Fibroblast of the conjunctiva (primary cell): ENCODE measurements at places on chromosomes 3 and 15.

DNA sequence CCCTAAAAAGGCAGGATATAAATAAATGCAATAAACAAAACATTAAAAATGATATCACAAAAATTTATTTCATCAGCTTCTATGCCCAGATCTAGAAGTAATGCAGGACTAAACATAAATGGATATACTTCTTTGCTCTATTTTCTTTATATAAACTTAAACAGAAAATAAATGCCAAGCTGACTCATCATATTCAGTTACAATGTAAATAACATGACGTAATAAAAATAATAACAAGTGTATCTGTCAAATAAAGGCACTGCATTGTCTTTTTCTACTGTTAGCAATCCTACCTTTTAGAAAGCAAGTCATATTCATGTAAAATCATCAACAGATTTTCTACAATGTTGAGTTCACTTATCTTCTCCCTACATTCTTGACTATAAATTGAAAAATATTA lies 61.6 kb downstream of the NEK10 start:
- no peak for DNase-seq

DNA sequence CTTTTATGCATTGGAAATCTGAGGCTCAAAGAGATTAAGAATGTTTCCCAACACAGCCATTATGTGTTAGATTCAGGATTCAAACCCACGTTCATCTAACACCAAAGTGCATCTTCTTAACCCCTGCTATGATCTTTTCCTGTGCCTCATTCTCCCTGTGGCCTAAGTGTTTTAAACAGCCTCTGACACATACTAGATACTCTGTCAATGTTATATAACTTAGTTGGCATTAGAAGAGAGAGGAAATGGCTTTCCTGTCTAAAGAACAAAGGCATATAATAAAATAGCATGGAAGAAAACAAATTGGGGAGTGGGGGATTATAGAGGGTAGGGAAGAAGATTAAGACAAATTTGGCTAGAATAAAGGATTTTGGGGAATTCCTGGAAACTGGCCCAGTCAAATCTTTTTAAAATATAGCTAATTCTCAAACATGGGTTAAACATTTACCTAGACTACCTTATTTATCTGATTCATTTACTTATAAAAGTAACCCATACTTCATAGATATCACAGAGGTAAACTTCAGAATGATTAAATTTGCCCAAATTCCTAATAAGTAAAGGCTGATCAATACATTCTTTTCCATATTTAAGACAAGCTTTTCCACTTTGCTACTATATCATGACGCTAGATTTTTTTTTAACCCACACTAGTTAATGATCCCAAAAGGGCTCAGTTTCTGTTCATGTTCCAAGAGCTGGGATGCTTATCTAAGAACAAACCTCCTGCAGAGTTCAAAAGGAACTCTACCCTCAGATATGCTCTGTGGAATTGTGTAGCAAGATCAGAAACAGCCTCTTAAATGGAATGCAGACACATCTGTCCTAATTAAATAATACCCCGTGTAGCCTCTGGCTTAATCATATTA lies 122.9 kb upstream of the PTPRG start:
- no peak for DNase-seq

- no peak for DNase-seq
Observed at GRCh38 chr3:28799084-28799483, 450.5 kb upstream of the AZI2 start.

DNA sequence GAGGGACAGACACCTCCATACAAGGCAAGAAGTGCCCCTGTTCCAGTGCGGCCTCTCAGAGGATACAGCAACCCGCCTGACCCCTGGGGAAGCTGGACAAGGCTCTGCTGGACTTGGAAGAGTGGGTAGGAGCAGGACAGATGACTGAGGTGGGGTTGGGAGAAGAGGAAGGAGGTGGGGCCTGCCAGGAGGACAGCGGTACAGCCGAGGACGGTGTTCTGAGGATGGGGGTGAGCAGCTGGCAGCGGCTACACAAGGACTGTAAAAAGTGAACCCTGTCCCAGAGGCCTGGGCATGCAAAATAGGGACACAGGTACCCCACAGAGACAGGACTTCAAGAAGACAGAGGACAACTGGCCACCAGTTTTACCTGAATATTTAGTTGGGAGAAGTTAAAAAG lies 23.5 kb upstream of the ELP6 start:
- DNase-seq = no peak

GRCh38 chr3:179716226-179716625 lies 63.4 kb downstream of the USP13 start:
- no peak for DNase-seq

DNA sequence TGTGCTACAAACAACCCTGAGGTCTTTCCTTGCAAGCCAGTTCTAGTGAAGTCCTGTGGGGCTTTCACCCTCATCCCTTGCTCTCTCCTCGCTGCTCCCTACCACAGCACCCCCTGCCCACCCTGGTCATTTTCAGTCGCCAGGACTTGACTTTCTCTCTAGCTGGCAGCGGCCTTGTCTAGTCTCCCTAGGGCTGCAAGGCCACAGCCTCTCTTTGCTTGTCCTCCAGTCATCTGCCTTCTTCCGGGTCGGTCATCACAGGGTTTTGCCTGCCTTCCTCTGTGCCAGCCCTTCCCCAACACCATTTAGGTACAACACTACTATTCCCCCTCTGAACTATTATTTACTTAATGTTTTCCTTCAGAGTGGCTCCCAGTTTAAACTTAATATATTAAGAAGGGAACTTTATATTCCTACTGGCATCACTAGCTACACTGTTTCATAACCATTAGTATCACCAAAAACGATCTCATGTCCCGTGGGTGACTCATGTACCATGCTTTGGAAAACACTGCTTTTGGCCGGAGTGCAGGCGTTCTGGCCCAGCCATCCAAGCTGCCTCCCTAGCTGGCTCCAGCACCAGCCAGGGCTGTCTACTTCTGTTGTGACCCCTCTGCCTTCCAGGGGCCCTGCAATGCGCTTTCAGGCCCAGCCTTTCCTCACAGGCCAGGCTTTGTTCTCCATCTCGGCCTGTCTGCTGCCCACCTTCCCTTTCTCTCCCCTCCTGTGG lies 21.4 kb downstream of the FAH start:
- peak; percentile 72 for DNase-seq

DNA sequence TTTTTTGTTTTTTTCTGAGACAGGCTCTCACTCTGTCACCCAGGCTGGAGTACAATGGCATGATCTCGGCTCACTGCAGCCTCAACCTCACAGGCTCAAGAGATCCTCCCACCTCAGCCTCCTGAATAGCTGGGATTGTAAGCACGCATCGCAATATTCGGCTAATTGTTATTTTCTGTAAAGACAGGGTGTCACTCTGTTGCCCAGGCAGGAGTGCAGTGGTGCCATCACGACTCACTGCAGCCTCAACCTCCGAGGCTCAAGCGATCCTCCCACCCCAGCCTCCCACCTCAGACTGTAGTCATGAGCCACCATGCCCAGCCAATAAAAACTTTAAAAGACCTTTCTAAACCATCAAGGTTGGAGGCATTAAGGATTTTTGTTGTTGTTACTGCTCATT lies 57.4 kb upstream of the TFRC start:
- DNase-seq = no peak

GRCh38 chr15:83472151-83472550 lies 25.0 kb downstream of the SH3GL3 start:
- DNase-seq = no peak

GRCh38 chr3:177126015-177126773 lies 71.1 kb downstream of the TBL1XR1 start:
- DNase-seq = peak; percentile 72

- no peak for DNase-seq
Observed at GRCh38 chr3:72505539-72506405, 342.5 kb downstream of the SHQ1 start.

- no peak for DNase-seq
Observed at GRCh38 chr15:95262866-95263564, 1031.7 kb downstream of the MCTP2 start.

- no peak for DNase-seq
Observed at GRCh38 chr3:1190569-1190968, 97.7 kb downstream of the CNTN6 start.

- no peak for DNase-seq
Observed at GRCh38 chr3:100796556-100796955, 87.3 kb downstream of the TFG start.

- DNase-seq = no peak
Observed at GRCh38 chr3:95815828-95816227, 998.6 kb upstream of the EPHA6 start.

DNA sequence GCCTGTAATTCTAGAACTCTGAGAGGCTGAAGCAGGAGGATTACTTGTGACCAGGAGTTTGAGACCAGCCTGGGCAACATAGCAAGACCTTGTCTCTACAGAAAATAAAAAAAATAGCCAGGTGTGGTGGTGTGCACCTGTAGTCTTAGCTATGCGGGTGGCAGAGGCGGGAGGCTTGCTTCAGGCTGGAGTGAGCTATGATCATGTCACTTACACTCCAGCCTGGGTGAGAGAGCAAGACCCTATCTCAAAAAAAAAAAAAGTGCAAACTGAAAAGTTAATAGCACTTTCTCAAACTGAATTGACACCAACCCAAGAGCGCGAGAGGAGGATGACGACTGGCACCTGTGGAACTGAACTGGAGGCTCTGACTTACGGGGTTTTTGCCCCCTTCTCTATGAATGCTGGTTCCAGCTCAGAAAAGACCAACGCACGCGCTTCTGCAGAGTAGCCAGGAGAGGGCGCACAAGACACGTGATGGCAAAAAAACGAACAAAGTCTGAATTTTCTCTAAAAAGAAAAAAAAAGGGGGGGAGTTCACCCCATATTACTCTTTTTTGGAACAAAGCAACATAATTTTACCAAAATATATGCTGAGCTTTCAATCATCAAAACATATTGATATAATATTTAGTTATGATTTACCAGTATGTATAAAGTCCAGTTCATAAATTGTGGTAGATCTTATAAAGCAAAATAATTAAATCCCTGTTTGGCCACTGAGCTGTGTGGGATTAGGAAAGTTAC lies 23.7 kb downstream of the CFAP92 start:
- DNase-seq = peak; percentile 30

GRCh38 chr3:4665197-4665596 lies 172.0 kb downstream of the ITPR1 start:
- DNase-seq = no peak

DNA sequence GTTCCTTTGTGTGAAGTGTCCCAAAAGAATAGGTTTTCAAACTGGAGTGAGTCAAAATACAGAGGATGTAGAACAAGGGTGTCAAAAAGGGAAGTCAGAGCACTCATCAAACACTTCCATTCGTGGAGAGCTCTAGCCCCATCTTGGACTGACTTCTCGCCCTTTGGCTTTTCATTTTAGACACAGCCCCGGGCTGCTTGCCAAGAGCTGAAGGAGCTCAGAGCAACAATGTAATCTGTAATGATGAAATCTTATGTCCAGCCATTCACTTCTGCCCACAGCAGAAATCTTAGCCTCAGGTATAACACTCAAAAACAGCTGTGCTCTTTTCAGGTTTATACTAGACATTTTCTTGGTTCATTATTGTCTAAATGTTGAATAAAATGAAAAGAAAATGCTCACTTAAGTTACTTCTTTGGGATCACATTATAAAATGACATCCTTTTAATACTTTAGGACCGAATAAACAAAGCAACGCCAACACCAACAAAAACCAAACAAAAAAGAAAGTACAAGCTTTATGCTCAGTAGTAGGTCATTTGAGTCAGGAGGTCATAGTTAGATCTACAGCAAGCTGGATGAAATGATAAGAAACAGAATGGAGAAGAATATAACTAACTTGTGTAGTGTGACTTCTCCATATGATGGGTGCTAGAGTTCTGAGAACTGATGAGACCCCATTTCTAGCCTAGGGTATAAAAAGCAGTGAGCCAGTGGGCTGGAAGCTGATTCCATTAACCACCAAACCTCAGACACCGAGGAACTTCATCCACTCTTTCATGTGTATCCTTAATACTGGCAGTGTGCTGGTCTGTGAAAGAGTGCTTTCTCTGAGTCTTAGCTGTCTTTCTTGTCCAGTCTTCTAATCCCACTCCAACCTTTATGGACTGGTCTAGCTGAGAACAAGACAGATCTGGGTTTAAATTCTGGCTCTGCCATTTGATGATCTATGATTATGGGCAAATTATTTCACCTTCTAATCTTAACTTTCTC lies 131.8 kb upstream of the SLC7A14 start:
- peak; percentile 62 for DNase-seq

DNA sequence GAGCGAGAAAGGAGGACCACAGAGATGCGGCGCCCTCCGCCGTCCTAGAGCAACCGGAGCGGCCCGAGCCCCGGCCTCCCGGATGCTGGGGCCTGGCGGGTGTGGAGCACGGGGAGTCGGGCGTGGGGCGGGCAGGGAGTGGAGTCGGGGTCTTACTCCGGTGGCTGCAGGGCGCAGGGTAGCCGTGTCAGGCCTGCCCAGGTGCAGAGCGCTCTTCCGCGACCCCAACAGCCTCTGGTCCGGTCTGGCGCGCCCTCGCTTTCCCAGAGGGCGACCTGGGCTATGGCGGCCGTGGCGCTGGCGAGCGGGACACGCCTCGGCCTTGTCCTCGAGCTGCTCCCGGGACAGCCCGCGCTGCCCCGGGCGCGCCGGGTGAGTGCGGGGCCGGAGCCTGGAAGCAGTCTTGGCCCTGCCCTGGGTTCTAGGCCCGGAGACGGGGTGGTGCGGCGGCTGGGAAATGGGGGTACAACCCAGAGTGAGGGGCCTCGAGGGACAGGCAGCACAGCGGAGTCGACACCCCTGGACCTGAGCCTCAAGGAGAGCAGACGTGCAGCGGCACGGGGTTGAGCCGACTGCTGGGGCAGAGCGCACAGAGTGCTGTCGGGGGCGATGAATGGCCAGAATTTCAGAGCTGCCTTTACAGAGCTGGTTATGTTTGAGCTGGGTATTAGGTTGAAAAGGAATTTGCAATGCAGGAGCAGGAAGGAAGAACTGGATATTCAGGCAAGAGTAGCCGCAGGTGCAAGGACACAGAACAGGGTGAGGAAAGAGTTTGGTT lies at the start of gene ZNF662:
Gene ZNF662, plus strand, starts transcription at position 73 of the 778 bp plus-strand sequence. CDS start 1,973 bp downstream, outside the sequence.
- no peak for DNase-seq

- no peak for DNase-seq
Observed at GRCh38 chr3:73784686-73785392, 160.1 kb upstream of the PDZRN3 start.

DNA sequence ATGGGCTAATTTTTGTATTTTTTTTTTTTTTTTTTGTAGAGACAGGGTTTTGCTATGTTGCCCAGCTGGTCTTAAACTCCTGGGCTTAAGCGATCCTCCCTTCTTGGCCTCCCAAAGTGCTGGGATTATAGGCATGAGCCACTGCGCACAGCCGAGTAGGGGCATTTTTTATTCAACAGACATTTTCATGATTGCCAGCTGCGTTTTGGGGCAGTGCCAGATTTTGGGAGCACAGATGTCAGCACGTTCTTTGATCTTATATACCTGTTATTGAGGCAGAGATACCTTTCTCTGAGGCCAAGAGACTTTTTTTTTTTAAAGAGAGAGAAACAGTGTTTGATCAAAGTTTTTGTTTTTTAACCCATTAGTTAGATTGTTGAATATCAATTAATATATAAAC lies 16.8 kb downstream of the NEO1 start:
- no peak for DNase-seq
